ENCODE measurements at places on chromosomes 16 and 17.

DNA sequence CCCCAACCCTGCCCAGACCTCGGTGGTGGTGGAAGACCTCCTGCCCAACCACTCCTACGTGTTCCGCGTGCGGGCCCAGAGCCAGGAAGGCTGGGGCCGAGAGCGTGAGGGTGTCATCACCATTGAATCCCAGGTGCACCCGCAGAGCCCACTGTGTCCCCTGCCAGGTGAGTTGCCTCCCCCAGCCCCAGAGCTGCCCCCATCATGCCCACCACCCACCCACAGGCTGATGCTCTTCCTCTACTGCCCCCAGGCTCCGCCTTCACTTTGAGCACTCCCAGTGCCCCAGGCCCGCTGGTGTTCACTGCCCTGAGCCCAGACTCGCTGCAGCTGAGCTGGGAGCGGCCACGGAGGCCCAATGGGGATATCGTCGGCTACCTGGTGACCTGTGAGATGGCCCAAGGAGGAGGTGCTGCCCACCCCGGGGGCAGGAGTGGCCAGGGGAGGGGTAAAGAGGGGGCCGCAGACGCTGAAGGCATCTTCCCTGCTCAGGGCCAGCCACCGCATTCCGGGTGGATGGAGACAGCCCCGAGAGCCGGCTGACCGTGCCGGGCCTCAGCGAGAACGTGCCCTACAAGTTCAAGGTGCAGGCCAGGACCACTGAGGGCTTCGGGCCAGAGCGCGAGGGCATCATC is 8.4 kb downstream of the GALK1 start:
- DNase-seq: no peak

GRCh38 chr17:77905766-77906165 is 52.7 kb upstream of the TNRC6C start:
- no peak for DNase-seq

- DNase-seq: no peak
Measured at GRCh38 chr16:53506254-53506653, 3.2 kb upstream of the AKTIP start.

DNA sequence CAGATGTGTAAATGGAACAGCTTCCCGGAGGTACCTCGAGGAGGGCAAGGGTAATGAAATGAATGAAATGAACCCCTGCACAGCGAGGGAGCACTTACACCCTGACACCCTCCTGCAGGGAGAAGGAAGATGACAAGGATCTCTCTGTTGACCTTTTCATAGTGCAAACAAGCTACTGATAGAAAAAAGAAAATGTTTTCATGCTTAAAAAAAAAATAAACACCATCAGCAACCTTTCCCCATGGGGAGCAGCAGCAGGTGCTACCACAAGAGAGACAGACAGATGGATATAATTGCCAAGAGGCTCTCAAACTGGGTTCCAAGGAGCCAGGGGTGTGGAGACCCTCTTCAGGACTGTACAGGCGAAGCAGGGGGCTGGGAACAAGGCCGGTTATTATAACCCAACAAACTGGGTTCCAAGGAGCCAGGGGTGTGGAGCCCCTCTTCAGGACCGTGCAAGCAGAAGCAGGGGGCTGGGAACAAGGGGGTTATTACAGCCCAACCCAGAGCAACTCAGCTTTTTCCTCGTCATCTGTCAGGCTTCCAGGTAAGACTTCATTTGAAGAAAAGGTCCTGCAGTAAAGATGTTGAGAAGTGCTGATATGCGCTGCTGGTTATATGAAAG is 718 bp upstream of the RPH3AL start:
- no peak for DNase-seq
